ENCODE measurements at places on chromosomes 2 and 18. TPM values are rescaled to one million over a fixed set of nuclear protein-coding genes. Genes with fewer than 3 reads are reported as not detected.

- DNase-seq = no peak
These were observed 28.9 kb upstream of the ACTR2 start for GRCh38 chr2:65198737-65199136.

- DNase-seq = no peak
These were observed 36.8 kb downstream of the CHST10 start for GRCh38 chr2:100380681-100381080.

DNA sequence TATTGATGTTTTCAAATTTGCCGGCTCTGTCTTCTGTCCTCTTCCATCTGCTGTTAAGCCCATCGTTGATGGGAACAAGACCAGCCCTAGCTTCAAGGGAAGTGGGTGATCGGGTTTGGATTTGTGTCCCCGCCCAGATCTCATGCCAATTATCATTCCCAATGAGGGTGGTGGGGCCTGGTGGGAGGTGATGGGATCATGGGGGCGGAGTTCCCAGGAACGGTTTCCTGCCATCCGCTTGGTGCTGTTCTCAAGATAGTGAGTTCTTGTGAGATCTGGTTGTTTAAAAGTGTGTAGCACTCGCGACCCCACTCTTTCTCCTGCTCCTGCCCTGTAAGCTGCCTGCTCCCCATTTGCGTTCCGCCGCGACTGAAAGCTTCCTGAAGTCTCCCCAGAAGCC, 9.5 kb downstream of the ASB18 start:
- no peak for DNase-seq

The PLCD4 gene
- 8.8 TPM for polyA plus RNA-seq

DNA sequence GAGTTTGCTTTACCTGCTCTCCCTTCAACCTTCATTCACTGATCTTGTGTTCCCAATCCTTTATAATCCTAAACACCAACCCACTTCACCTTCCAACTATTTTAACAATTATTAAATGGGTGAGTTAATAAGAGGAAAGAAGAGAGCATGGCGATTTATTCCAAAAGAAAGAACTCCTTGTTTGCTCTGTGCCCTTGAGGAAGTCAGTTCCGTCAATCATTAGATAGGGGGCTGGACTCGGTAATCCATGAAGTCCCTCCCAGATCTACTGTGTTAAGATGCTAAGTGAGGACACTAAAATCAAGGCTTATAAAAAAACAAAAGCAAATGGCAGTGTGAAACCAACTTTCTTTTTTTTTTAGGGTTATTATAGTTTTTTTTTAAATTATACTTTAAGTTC, 589.9 kb downstream of the XIRP2 start:
- no peak for DNase-seq

DNA sequence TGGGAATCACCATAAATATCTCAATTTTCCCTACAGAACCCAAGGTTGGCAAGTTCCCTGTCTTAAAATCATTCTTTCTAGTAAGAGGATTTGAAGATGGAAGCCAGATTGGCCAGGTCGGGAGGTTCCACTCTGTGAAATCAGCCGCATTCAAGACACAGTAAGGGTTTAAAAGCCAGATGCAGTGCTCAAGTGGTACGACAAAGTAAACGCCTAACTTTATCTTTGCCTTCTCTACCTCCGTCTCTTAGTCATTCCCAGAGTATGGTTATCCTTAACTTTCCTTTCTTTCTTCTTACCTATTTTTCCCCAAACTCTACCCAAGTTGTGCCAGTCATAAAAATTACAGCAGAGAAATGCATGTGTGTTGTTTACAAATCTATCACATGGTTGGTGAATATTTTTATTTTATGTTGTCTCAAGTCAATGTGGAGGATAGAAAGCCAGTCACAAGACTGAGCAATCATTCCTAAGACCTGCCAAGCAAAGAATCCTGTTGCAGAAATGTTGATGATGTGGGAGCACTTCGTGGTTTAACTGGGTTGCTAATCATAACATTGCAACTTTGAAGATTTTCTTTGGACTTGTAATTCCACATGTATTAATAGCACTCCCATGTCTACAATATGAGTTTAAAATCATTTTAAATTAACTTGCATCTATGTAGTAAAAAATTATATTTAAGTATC, 62.6 kb downstream of the SLC40A1 start:
- DNase-seq = no peak

GRCh38 chr18:53408271-53408670, 816.2 kb downstream of the MBD2 start:
- DNase-seq = no peak

DNA sequence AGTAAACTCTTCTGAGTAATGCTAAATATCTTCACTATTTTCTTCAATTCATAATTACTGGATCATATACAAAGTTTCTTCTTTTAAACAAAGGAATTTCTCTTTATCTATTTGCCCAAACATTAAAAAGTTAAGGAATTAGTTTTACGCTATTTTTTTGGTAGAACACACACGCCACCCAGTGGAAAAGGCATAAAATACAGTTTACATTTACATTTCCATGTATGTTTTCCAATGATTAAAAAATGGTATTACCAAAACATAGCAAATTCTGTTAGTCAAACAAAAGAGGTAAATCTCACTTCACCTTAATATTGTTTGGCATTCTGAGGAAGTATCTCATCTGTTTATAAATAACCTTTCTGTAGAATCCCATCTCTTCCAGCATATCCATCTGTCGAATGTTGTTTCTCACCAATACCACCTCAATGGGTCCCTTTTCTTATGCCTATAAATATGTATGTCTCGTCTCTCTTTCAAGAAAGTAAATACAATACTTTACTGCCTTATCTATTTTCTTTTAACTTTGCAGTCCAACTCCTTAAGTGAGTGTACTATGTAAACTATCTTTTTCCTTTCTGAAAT, 7.2 kb downstream of the BOLL start:
- DNase-seq = peak; percentile 21

DNA sequence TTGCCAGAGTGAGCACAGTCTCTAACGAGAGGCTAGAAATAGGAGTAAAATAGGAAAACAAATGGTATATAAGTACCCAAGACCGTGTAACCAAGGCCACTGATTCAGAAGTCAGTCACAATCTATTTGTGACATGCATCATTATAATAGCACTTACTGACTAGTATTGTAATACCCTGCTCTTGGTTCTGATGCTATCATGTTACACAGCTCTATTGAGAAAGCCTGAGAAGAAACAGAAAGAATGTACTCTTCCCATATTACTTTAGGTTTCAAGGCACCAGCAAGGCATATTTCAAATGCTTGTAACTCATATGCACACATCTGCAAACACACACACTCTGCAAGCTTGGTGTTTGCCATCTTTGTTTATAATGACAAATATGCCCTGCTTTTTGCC, 746.4 kb downstream of the SLC4A3 start:
- no peak for DNase-seq

DNA sequence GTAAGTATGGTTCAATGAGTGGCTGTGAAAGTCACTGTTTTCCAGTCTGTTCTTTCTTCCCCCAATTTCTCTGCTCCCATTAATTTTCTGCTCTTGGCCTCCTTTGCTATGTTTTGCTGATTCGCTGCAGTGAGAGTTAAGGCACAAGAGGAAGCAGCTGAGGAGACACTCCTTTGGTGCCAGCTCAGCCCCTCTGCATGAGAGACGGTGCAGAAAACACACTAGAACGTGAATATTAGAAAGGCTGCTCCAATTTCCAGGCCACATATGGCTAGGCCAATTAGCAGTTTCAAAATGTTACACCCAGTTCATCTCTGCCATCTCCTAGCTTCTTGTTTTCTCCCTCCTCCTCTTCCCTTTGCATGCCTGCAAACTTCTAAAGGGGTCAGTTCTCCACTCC, 38.9 kb downstream of the AKAIN1 start:
- DNase-seq = no peak

DNA sequence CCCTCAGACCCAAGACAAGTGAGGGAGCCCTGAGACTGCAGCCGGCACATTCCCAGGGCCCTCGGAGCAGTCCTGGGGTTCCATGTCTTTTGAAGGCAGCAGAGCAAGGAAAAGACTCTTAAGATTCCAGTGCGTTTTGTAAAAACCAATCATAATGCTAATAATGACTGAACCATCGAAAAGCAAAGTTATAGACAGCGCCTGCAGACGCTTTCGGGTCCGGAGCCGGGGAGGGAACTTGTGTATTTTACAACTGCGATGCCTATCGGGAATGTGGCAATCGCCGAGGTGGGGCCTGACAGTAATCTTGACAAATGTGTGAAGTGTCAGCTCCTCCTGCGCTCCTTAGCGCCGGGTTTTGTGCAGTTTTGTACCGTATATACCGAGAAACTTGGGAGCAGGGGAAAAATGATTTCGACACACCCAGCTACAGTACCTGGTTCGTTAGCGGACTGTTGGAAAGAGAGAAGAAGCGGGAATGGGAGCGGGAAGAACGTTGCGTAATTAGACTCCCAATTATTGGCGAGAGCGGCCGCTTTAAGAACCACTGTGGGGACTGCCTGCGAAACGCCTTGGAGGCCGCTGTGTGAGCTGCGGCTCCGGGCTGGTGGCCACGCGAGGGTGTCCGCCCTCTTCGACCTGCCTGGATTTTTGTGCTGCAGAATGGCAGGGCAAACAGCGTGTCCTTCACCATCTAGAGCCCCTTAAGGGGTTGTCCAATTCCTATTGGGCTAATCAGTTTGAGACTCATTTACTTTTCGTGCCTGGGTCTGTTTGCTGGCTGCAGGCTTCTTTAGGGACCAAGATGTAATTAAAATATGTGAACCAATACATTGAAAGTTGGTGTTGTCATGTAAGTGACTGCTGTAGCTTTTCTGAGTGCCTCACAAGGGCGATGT, 2.4 kb downstream of the EPAS1 start:
- DNase-seq = peak; percentile 69

DNA sequence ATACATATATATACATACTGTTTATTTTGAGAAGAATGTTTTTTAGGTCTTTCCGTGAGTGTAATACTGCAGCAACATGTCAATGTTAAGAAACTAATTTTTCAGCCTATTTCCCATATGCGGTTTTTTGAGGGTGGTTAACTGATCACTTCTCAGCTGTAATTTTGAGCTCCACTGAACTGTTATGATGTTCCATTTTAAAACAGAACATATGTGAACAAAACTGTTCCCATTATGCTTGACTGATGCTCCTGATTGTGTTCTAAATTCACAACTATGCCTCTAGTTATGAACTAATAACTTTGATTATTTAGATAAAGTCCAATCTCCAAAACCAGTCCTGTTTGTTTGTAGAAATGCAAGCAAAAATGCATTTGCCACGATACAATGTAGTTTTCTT, 511.2 kb upstream of the FSIP2 start:
- no peak for DNase-seq

DNA sequence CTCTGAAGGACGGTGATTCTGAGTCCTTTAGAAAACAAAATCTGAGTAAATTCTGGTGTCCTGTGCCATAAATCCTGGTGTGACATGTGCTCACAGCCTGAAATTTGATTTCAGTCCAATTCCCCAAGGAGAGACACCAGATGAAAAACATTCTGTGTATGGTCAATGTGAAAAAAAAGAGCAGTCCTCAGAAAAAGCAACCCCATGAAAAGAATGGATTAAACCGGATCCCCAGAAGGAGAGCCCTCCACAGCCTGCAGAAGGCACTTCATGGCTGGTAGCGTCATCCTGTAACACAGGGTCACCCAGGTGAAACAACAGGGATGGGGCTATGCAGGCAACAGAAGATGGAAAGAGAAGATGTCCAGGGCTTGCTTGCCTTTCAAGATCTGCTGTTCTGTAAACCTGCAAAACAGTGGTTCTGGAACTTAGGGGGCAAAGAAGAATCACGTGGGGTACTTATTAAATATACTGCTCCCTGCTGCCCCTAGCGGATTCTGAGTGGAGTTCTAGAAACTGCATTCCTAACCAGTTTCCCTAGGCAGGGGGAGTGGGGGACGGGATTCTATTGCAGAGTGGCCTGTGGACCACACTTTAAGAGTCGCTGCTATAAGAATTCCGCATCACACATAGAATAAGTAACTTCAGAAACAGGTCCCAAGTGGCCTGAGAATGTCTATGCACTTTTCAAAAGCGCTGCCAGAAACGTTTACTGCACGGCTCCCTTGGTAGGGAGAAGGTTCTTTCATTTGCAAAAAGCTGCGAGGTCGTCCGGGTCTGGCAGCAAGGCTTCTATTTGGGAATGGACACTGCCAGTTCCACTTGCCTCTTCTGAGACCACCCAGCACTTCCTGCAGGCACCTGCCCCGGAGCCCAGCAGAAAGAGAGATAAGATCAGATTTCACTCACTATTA, 118.9 kb upstream of the ARL5A start:
- DNase-seq = peak; percentile 23

GRCh38 chr2:201188449-201188848, 5.5 kb downstream of the CASP10 start:
- DNase-seq = no peak

DNA sequence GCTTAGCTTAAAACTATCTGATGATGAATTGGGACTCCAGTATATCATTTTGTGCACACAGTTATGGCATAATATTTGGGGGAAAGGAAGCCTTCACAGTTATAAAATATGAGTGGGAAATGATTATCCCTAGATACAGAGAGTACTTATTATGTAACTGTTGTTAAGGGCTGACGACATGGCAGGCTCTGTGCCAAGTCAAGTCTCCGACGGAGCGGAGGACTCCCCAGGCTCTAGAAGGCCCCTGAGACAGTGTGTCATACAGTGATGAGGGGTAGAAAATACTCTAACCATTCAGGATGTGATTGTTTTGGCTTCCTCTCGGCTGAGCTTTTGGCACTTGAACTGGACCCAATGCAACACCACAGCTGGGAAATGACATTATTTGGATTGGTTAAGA, 211.8 kb downstream of the SLC8A1 start:
- peak; percentile 81 for DNase-seq

GRCh38 chr18:1438458-1438910, 533.8 kb downstream of the ADCYAP1 start:
- no peak for DNase-seq

- peak; percentile 47 for DNase-seq
These were observed 475.0 kb upstream of the POU3F3 start for GRCh38 chr2:104378853-104379374.

The SP5 gene
- 7.1 TPM for polyA plus RNA-seq

DNA sequence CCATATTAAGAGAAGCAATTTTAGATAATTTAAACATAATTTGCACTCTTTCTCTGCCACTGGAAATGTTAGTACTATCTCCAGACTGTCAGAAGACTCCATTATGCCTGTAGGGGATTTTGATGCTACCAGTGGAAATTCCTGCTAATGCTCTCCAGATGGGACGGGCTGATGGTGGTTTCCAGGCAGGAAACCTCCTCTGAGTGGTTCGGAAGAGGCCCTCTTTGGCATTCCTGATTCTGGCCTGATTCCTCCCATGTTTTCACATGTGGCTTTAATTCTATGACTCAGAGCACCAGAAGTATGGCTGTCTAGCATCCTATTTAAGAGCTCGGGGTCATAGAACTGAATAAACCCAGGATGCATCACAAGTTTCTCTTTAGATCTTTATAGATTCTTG, 70.9 kb upstream of the ST6GAL2 start:
- DNase-seq = no peak

The BIRC6 gene
- polyA plus RNA-seq = 85.4 TPM

The CLIP4 gene
- polyA plus RNA-seq = 13.3 TPM

GRCh38 chr2:238595750-238596570, 169.2 kb downstream of the ASB1 start:
- no peak for DNase-seq

The PARD6G gene
- polyA plus RNA-seq = 20.4 TPM

The HOXD13 gene
- polyA plus RNA-seq = not detected

GRCh38 chr2:31957354-31958139, 53.3 kb downstream of the MEMO1 start:
- no peak for DNase-seq

The DCAF17 gene
- polyA plus RNA-seq = 34.5 TPM

- no peak for DNase-seq
These were observed 132.0 kb downstream of the EML6 start for GRCh38 chr2:54855434-54855833.
